OCI-LY7 (cell line): ENCODE measurements at places on chromosomes 7 and 10.

DNA sequence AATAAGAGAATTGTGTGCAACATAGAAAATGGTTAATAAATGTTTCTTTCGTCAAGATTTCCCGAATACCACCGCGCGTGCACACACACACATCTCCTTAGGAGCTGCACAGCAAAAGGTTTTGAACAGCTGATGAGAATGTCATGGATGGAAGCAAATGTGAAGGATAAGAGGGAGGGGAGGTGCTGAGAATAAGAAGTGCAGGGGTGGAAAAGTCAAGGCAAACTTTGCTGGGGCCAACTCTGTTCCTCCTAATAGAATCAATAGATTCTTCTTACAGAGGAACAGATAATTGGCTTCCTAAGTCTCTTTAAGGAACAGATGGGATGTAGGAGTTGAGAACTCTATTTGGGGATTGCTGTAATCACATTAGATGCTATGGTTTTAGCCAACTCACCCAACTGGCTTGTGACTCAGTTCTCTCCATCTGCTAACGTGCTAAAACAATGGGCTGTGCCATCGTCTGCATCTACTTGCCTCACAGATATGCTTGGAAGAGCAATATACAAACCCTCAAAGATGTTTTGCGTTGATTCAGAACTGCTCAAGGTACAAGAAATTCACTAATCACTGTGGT lies 408.2 kb upstream of the CELF2 start:
- no peak for DNase-seq

GRCh38 chr7:102064361-102065025 lies 222.2 kb upstream of the SH2B2 start:
- no peak for DNase-seq

GRCh38 chr7:141281311-141281710 lies 207.4 kb downstream of the TMEM178B start:
- DNase-seq = no peak

GRCh38 chr10:44578271-44578670 lies 193.4 kb upstream of the CXCL12 start:
- no peak for DNase-seq

DNA sequence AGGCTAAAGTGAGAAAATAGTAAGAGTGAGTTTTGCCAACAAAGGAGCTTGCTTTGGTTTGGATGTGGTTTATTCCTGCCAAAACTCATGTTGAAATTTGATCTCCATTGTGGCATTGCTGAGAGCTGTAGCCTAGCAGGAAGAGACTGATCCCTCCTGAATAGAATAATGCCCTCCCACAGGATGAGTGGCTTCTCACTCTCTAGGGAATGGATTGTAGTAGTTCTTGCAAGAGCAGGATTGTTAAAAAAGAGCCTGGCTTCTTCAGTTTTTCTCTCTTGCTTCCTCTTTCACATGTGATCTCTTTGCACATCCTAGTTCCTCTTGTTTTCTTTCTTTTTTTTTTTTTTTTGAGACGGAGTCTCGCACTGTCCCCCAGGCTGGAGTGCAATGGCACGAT lies 34.4 kb downstream of the ASAH2 start:
- no peak for DNase-seq

DNA sequence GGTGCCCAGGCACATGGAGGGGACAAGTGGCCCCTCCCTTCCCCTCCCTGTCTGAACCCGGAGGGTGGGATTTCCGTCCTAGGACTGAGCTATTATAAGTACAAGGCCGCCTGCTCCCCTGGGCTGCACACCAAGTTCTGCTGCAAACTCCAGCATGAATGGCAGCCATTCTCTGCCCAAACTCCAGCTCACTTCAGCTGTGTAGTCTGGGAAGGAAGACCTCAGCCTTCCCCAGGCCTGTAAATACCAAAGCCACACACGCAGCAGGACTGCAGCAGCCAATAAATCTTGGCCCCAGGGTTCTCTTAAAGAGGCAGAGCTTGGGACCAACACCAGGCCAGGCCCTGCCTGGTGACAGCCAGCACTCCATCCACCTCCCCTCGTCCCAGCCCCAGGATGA lies 291.3 kb upstream of the ZMIZ1 start:
- no peak for DNase-seq
